T-helper 2 cell (primary cell): ENCODE measurements at places on chromosomes 5 and 9.
A peak's percentile ranks its signal among the peaks of the same experiment; 100 is the strongest.

- no peak for DNase-seq
These were observed 301.3 kb downstream of the DNAH5 start for GRCh38 chr5:13643196-13643595.

GRCh38 chr5:111134087-111134486 lies 41.9 kb downstream of the WDR36 start:
- DNase-seq, result no peak

DNA sequence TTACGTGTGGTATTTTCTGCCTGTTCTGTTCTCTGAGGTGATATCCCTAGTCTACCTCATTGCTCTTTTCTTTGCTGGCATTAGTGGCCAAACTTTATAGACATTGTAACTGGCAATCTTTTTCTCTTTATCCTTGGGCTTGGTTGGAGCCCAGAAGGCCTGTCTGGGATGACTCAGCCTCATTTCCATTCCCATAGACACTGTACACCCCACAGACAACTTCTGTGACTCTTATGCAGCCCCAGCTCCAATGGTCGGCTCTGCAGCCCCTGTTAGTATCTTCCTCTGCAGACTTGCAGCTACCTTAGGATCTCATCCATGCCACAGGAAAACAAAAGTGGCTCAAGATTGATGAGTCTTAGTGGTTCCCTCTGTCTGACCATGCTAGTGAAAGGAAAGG lies 79.8 kb downstream of the CFAP95 start:
- no peak for DNase-seq

GRCh38 chr5:132019857-132020555 lies 8.5 kb upstream of the ACSL6 start:
- peak; percentile 48 for DNase-seq
